Cortex of kidney (tissue), 1 donor: ENCODE measurements at places on chromosomes 6 and 20.

DNA sequence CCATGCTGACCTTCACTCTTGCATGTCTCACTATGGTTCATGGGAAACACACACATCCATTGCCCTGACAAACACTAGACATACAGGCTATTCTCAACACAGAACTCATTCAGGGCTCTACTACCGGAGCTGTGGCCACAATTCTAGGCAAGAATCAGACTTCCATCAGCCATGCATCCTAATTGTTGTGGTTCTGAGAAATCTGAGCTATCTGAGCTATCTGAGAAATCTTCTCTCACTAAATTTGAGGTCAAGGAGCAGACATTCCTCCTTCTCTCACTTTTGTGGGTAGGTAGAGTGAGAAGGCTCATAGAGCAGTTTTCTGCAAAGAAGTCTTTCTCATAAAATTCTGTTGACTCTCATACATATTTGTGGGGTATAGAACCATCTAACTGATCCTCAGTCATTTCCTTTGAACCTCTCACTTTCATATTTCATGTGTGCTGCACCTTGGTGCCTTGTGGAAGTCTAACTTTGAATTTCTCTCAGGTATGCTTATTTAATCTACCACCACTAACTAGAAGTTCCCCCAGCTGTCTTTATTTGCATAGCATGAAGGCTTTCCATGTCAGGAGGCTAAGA, 43.6 kb downstream of the ADGRF1 start:
- DNase-seq = no peak

DNA sequence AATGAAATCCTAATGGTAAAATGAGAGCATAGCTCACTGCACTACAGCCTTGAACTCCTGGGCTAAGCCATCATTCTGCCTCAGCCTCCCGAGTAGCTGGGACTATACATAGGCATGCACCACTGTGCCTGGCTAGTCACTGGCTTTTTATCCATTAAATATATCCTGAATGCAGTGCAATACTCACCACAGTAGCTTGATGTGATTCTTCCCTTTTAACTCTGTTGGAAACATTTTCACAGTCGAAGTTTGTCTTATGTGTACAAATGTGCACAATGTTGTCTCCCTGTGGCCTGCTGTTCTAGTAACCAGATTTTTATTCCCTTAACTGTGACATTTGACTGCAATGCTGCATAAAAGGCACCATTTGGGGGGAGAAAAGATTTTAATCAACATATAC, 56.7 kb downstream of the TRMT6 start:
- no peak for DNase-seq

DNA sequence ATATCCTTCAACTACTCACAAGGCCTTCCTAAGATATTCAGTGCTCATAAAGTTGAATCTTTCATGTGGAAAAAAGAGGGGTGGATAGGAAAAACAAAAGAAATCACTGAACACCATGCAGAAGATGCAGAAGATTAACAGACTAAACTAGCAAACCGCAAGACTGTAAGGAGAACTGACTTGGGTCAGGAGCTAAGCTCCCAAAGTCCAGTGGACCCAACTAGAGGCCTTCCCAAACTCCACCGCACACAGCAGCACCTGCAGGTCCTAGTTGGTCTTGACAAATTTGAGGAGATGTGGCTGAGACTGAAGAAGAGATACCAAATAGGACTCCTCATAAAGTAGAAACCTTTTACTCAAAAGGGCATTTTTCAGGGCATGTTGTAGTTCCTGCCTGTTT, 3.3 kb downstream of the RIPK1 start:
- DNase-seq = no peak

DNA sequence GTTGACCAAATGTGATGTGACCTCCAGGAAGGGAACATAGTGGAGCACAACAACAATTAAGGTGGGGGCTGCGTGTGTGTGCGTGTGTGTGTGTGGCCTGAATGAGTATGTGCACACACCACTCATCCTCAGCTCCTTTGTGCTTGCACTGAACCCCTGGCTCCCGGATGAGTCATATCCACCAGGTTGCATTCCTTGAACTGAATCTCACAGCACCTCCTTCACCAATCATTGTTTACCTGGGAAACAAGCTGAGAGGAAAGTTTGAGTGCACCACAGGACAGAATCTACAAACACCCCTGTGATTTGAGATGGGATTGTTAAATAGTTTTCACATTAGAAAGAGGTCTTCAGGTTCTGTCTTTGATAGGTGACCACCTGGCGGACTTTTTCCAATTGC, 33.7 kb upstream of the GPR6 start:
- no peak for DNase-seq

- DNase-seq = no peak
Measured at GRCh38 chr6:113894712-113895674, 37.8 kb downstream of the MARCKS start.

DNA sequence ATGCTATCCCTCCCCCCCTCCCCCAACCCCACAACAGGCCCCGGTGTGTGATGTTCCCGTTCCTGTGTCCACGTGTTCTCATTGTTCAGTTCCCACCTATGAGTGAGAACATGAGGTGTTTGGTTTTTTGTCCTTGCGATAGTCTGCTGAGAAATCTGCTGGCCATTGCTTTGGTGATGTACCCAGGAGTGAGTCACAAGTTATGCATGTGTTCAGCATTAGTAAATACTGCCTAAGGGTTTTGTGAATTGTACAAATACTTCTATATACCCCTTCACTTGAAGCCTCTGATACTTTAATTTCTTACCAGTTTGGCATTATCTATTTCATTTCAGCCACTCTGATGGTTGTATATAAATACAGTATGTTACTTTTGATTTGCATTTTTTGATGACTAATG, 711.3 kb upstream of the GJE1 start:
- DNase-seq = no peak

DNA sequence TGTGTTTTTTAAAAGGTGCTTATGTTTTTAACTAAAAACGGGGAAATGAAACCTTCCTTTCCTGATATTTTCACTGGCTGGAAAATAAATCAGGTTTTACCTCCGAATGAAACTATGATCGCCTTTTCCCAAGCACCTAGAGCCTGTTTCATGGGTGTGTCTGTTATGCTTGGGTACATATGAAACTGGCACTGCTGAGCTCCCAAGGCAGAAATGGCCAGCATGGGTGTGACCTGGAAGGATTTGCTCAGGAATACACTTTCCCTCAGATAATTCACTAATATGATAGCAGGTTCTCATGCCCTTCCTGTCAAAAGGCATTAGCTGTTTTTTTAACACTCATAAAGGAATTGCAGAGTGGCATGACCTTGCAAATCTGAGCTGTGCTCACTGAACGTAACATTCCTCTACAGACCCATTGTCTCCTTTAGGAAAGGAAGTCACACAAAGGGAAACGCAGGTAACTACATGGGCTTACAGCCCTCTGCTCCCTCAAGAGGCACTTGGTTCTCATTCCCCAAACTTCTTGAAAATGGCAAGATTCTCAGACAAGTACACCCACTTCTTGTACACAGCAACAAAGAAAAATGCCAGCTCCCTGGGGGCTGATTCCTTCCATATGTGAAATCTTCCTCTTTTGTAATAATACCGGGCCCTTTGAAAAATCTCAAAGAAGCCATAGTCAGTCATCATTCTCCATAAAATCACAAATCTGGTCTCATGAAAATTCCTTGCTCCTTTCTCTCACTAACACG, 72.7 kb downstream of the METTL24 start:
- no peak for DNase-seq
